SW480 (cell line): ENCODE measurements at places on chromosomes 16 and 17.

GRCh38 chr17:51028176-51028863, 92.3 kb downstream of the SPAG9 start:
- DNase-seq, result no peak

DNA sequence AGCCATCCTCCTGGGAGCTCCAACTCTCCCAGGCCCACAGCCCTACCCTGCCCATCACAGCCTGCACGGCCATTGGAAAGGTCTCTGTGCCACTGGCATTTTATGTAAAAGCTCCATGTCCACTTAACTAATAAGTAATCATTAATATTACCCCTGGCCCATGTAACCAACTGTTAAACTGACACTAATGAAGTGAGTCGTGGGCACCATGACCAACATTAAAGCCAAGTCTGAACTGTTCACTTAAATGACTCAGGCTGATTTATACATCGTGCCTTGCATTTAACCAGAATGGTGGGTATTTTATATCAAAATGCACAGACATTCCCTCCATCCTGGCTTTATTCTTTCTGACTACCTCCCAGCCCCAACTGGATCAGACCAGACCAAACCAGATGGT, 229.3 kb downstream of the SOX9 start:
- no peak for DNase-seq

GRCh38 chr17:17645961-17646360, 35.3 kb upstream of the RAI1 start:
- no peak for DNase-seq

GRCh38 chr17:80005360-80006338, 30.0 kb downstream of the TBC1D16 start:
- peak; percentile 49 for DNase-seq

GRCh38 chr17:73773702-73774101, 129.5 kb upstream of the SDK2 start:
- DNase-seq, result no peak

- DNase-seq, result no peak
Measured at GRCh38 chr16:59540621-59541020, 806.5 kb upstream of the GOT2 start.

- no peak for DNase-seq
Measured at GRCh38 chr17:64401941-64402340, 11.3 kb upstream of the PECAM1 start.

- no peak for DNase-seq
Measured at GRCh38 chr17:54968988-54969332, 395 bp downstream of the STXBP4 start.

- no peak for DNase-seq
Measured at GRCh38 chr16:49453021-49453420, 79.4 kb downstream of the C16orf78 start.

- peak; percentile 54 for DNase-seq
Measured at GRCh38 chr17:46782250-46782953, 36.1 kb downstream of the WNT3 start.

DNA sequence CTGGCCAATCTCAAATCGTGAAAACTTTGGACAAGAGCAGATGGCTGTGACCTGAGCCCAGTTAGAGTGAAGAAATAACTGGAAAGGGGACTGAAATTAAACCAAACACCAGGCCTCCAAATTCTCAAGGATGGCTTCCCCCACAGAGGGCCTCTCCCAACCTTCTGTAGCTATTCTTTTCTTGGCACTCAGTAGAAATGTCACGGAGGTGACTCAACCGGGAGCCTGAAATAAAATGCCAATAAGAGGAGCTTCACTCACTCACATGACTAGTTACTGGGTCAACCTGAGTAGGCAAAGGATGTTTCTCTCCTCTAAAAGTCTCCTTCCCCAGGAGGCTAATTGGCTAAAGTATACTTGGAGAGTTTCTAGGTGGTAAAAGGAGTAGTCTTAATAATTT, 230.7 kb downstream of the MAF start:
- DNase-seq, result no peak

DNA sequence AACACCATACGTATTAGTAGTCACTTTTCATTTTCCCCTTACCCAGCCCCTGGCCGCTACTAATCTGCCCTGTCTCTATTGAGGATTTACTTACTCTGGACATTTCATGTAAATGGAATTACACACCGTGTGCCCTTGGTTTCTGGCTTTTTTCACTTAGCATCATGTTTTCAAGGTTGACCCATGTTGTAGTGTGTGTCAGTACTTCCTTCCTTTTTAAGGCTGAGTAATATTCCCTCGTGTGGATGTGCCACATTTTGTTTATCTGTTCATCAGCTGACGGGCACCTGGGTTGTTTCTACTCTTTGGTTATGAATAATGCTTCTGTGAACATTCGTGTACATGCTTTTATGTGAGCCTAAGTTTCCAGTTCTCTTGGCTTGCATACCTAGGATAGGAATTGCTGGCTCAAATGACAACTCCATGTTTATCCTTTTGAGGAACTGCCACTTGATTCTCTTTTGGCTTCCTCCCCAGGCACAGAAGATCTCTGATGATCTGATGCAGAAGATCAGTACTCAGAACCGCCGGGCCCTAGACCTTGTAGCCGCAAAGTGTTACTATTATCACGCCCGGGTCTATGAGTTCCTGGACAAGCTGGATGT, 7.7 kb downstream of the PSMD3 start:
- no peak for DNase-seq

DNA sequence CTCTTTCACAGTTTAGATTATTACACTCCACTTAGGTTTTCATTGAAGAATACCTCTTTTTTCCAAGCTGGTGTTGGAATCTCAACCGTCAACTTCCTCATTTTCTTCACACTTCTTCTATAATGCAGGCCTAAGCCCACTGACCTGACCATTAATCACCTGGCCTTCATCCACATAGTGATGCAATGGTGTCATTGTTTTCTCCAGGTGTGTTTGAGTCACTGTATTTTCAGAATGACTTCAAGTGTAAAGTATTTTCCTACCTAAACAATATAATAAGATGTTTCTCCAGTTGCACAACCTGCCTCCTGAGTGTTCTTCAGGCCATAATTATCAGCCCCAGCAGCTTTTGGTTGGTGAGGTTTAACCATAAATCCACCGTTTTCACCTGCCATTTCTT, 1675.1 kb downstream of the TP53TG3F start:
- no peak for DNase-seq

- DNase-seq, result no peak
Measured at GRCh38 chr17:42509841-42510240, 26.2 kb upstream of the NAGLU start.

DNA sequence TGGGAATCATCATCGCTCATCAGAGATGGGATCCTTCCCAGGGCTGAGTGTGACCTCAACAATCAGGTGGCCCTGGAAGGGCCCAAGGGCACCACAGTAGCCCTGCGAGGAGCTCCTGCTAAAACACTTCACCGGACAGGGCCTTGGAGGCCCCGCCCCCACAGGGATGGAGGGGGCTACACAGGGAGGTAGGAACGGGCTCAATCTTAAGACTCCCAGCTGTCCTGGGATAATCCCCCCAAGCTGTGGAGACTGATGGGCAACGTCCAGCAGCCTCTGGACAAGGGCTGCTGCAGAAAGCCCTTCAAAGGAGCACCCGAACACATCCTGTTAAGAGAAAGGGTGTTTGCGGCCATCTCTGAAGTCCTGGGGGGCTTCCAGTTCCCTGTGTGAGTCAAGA, 60.4 kb downstream of the ZNF423 start:
- no peak for DNase-seq

DNA sequence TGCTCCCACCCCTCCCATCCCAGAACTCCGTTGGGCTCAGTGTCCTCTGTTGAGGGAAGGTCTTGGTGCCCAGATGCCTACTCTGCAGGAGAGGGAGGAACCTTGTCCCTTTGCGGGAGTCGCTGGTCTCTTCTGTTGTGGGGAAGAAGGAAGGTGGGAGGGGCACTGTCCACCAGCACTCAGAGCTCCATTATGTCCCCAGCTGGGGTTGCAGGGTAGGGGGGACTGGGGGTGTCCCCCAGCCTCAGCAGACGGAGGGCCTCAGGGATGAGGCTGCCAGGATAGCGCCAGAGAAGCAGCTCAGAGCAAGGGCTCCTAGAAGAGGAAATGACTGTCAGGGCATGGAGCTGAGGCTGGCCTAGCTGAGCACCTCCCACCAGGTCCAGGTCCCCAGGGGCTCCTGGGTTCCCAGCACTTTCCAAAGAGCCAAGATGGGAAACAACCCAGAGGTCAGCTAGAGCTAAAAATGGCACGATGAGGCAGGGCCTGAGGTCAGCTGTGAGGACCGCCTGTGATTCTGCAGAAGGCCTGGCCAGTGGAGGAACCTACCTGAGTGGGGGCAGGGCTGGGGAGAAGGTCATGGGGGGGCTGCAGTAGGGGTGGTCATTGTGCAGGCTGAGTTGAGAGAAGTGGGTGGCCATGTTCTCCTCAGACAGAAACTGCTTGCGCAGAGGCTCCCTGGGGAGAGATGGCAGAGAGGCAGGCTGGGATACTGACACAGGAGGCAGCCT, 893 bp downstream of the HCFC1R1 start:
- DNase-seq, result no peak

DNA sequence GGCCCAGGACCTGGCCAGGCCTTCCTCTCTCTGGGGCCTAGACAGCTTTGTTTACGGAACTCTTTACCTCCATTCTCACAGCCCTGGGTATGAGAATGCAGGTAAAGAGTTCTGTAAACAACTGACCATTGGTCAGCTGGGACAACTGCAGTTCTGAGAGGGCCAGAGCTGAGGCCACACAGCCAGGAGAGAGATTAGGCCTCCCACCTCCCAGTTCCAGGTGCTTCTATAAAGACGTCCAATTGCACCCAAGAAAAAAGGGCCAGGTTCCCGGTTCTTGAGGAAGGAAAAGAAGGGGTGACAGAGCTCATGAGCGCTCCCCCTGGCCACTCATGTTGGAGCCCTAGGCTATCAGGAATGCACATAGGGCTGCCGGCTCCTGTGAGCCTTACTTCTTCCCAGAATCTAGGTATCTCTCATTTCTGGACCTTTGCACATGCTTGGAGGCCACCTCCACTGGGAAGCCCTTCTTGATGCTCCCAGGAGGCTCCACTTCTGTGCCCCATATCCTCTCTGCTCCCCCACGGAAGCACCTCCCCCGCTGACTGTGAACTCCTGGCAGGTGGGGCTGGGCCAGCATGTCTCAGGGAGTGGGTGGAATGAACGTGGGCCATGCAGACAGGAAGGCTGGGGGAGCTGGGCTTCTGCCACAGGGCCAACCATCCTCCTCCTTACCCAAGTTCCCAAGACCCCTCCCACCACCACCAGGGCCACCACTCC, 13.1 kb downstream of the CNGB1 start:
- DNase-seq, result no peak

DNA sequence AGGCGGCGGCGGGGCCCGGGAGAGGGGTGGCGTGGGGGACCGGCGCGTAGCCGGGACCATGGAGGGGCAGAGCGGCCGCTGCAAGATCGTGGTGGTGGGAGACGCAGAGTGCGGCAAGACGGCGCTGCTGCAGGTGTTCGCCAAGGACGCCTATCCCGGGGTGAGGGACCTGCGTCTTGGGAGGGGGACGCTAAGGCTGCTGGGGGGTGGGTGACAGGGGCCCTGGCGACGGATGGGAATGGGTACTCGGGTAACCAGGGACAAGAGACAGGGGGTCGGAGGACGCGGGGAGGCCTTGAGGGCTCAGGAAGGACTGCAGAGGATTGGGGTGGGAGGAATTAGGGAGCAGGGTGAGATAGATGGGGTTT, 243 bp downstream of the RND2 start:
- no peak for DNase-seq

DNA sequence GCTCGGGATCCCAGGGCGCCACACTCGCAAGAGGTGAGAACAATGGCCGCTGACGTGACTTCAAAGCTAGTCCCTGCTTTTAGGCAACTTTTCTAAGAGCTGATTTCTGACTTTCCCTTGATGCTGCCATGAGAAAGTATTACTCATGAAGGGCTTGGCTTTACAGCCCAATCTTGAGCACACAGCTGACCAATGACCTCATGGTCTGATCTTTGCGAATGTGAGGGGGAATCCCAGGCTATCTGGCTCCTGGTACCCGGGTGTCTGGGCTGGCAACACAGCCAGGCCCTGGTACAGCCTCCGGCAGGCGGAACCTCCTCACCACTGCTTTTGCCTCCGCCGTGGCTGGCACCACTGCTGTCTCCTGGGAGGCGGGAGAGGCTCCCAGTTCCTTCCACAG, 17.5 kb downstream of the NDUFAF8 start:
- no peak for DNase-seq

DNA sequence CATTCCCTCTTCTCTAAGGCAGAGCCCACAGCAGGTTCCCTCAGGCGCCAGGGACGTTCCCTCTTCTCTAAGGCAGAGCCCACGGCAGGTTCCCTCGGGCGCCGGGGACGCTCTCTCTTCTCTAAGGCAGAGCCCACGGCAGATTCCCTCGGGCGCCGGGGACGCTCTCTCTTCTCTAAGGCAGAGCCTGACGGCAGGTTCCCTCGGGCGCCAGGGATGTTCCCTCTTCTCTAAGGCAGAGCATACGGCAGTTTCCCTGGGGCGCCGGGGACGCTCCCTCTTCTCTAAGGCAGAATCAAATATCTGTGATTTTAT, 24.3 kb downstream of the ACSF3 start:
- DNase-seq, result no peak

DNA sequence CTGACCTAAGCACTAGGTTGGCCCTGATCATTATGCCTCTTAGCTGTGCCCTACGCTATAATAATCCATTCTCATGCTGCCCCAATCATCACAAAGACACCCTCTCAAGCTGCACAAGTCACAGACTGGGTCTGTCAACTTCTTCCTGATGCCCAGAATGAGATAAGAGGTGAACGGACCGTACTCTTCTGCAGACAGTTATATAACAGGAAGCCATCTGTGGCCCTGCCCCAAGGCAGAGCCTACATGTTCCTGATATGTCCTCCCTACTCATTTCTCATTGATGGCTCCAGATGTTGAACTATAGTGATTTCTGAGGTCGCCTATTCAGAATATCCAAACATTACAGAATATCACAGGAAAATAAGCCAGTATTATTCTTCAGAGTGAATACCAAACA, 471.6 kb upstream of the ERCC4 start:
- DNase-seq, result no peak

DNA sequence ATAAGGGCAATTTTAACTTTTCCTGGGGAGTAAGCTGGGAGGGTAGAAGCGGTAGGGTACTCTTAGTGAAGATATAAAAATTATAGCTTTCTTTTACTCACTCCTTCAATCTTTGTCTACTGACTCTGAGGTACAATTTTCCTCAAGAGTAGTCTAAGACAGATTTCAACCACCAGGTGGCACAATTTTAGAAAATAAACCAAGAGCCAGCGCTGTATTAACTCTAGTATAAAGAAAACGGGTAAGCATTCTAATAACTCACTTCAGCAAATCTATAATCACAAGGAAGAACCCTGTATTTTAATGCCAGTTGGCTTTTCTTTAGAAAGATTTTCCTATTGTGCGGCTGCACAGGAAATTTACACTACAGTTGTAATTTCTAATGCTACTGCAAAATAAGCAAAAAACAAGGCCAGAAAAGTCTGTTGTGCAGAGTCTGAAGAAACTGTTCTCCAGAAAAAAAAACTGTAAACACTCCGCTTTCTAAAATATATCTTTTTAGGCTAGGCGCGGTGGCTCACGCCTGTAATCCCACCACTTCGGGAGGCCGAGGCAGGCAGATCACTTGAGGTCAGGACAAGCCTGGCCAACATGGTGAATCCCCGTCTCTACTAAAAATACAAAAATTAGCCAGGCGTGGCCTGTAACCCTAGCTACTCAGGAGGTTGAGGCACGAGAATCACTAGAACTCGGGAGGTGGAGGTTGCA, 1.9 kb downstream of the CMC2 start:
- peak; percentile 69 for DNase-seq
